ENCODE measurements at places on chromosomes 11 and 22. TPM values are rescaled to one million over a fixed set of nuclear protein-coding genes. Genes with fewer than 3 reads are reported as not detected.

GGT1 gene
- 20.5 TPM for total RNA-seq

MOV10L1 gene
- total RNA-seq, result 1.5 TPM

DEUP1 gene
- 0.78 TPM for total RNA-seq

MS4A3 gene
- total RNA-seq, result not detected

PIM3 gene
- 72.4 TPM for total RNA-seq

OR5M3 gene
- total RNA-seq, result not detected

DCDC1 gene
- total RNA-seq, result 17.2 TPM

SCUBE2 gene
- total RNA-seq, result 4.9 TPM

SLC5A12 gene
- not detected for total RNA-seq

LRRN4CL gene
- total RNA-seq, result 2.5 TPM

CNIH2 gene
- total RNA-seq, result not detected

ASPHD2 gene
- 2.4 TPM for total RNA-seq

RABL2B gene
- total RNA-seq, result 20.7 TPM

EIF1AD gene
- total RNA-seq, result 25.3 TPM

SEPTIN5 gene
- total RNA-seq, result 124 TPM

CADM1 gene
- 89.9 TPM for total RNA-seq

ROM1 gene
- 5.6 TPM for total RNA-seq

PMM1 gene
- 24.0 TPM for total RNA-seq

LRRC32 gene
- total RNA-seq, result 18.1 TPM

KRTAP5-8 gene
- not detected for total RNA-seq

BSX gene
- total RNA-seq, result not detected
